ENCODE measurements at places on chromosomes 11 and 22.

DNA sequence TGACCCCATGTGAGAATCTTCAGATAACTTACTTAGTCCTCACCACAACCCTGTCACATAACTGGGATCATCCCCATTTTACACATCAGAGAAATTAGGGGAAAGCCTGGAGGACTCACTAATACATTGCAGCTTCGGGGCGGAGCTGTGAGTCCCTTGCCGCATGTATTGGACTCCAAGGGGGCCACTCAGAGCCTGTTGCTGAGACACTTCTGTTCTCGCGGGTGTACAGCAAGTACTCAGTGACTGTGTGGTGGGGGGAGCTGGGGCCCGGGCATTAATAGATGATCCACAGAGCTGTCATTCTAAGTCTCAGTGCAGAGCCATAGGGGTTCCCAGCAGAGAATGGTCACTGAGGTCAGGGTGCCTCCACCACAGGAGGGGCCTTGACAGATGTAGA is 13.5 kb downstream of the OAF start:
- no peak for DNase-seq

GRCh38 chr11:133133050-133133449 is 399.3 kb downstream of the OPCML start:
- no peak for DNase-seq

- no peak for DNase-seq
Measured at GRCh38 chr22:43990044-43990443, 34.1 kb upstream of the PARVB start.

DNA sequence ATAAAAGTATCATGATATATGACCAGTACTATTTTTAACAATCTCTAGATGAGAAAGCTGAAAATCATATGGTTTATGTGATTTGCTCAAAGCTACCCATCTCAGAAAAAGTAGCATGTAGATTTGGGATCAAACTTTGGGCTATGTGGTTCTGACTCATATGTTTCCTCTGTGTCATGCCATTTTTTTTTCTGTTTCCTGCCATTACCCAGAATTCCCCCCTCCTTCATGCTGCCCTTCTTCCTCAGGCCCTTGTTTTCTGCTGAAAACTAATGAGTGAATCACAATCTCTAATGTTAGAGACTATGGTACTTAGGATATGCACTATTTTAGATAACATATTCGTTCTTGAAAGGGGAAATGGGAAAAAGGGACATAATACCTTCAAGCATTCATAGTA is 80.7 kb downstream of the JRKL start:
- DNase-seq = no peak

GRCh38 chr11:118200901-118201680 is 23.7 kb downstream of the JAML start:
- no peak for DNase-seq

- DNase-seq = no peak
Measured at GRCh38 chr11:94790661-94791180, 22.6 kb downstream of the AMOTL1 start.

- DNase-seq = no peak
Measured at GRCh38 chr11:81874635-81875034, 859.0 kb downstream of the FAM181B start.

- no peak for DNase-seq
Measured at GRCh38 chr11:5369789-5370188, 13.8 kb upstream of the OR51M1 start.
